ENCODE measurements at places on chromosomes 12 and 14.
A peak's percentile ranks its signal among the peaks of the same experiment; 100 is the strongest.

- peak; percentile 64 for DNase-seq
Observed at GRCh38 chr14:101604228-101604934, 43.1 kb downstream of the DIO3 start.

DNA sequence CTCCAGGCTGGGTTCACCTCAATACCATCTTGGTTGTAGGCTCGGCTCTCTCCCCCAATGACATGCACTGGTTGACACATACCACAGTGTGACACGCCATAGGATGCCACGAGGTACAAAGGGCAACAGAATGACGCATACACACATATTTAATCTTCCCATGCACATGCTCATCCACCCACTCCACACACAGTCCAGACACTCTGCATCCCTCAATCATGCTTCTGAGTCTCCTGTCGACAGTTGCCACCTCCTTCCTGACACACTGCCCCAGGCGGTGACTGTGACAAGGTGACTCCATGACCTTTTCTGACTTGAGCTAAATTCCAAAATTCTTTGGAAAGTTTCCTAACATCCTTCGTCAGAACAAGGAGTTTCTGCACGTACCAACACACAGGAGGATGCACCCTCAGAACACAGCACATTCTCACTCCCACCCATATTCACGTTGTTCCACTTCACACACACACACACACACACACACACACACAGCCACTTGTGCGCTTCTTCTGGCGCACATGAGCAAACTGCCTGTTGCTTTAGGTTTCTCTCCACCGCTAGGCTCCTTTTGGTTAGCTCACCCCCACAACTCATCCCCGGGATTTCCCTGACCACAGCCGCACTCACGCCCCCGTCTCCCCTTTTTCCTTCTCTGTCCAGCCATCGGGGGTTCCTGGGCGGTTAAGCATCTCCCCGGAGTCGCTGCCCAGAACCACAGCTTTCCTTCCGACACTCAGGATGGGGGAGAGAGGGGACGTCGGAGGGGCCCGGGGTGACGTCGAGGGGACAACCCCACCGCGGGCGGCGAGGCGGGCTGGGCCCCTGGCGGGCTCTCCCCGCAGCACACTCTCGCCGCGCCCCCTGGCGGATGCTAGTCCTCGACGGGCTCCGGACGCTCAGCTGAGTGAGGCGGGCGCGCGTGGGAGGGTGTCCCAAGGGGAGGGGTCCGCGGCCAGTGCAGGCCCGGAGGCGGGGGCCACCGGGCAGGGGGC, 536 bp upstream of the WNT1 start:
- peak; percentile 92 for DNase-seq

- DNase-seq, result peak; percentile 55
Observed at GRCh38 chr14:43119672-43120071, 1387.4 kb downstream of the FSCB start.

DNA sequence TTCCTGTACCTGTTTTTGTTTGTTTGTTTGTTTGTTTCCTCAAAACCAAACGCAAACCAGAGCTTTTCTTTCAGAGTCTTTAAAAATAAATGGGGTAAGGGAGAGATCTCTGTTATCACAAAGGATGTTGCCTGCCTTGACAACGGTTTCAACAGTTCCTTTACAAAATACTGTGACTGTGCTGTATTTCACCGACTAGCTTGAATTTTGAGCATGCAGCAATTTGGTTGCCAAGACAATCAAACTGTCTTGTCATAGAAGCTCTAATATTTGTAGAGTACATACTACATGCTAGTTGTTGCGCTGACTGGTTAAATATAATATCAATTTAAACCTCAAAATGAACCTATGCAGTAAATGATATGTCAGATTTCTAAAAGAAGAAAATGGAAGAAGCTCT, 22.4 kb upstream of the TCP11L2 start:
- no peak for DNase-seq

- DNase-seq, result no peak
Observed at GRCh38 chr14:22071006-22071405, 397.4 kb upstream of the OR4E1 start.

DNA sequence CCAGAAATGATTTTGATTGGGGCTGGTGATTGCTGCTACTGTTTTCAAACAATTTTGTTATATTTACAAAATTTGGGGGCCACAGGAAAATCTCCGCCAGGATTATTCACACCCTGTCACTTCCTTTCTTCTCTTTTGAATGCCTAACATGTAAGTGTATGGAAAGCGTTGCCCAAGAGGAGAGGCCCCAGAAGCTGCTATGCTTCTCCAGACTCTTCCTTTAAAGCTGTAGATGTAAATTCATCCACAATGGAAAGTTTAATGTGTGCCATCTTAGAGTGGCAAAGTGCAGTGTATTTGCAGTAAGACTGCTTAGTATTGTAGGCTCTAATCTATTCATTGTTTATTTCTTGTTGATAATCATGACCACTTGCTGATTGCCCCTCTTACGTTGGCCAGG, 136.7 kb upstream of the LRIG3 start:
- DNase-seq, result no peak

DNA sequence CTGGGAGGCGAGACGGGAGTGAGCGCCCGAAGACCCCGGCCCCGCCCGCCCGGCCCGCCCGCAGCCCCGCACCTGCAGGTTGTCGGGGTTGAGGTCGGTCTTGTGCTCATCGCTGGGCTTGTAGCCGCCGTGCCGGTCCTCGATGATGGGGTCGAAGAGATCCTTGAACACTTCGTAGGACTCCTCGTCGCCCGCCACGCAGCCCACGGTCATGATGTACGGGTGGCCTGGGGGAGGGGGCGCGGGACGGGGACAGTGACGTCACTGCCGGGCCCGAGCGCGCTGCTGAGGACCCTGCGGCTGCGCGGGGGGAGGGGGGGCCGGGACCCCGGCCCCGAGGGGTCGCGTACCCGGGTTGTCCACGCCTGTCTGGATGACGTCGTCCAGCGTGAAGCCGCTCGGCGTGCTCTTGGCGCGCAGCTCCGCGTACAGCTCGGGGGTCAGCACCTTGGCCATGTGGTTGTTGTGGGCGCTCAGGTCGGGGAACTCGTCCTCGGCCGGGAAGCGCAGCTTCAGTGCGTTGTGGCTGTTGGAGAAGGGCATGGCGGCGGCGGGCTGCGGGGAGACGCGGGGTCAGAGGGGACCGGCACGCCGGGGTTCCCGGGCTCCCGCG, 573 bp downstream of the CKB start:
- peak; percentile 86 for DNase-seq

GRCh38 chr12:46154221-46154985, 114.4 kb downstream of the SLC38A1 start:
- no peak for DNase-seq

DNA sequence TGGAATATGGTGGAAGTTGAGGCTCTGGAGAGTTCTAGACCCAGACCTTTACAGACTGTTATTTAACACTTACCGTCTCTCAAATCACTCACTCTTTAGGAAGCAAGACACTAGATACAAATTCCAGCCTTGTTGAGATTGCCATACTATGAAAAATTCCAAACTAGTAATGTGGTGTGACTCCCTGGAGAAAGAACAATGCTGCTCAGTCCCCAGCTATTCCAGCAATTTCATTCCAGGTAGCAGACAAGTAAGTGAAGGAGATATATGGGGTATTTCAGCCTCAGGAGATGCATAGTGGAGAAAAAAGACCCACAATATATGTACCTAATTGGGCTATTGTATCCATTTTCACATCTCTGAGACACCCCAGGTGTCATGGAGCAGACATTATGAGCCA, 678.9 kb upstream of the LMO3 start:
- DNase-seq, result no peak

DNA sequence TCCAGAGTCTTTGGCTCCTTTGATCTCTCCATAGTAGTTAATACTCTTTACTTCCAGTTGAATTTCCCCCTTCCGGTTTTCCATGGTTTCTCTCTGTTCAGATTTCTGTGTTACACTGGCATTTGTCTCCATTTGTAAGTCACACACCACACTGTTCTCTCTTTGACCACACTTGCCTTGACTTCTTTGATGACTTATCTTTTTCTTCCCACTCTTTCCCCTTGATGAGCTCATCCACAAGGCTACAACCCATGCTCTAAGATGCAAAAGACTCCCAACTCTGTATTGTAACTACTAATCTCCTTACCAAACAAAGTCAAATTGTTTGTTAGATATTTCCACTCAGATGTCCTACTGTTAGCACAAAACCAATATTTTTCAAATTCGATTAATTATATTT, 242.7 kb upstream of the E2F7 start:
- no peak for DNase-seq

GRCh38 chr12:50947933-50948626, 4.3 kb upstream of the HIGD1C start:
- no peak for DNase-seq

DNA sequence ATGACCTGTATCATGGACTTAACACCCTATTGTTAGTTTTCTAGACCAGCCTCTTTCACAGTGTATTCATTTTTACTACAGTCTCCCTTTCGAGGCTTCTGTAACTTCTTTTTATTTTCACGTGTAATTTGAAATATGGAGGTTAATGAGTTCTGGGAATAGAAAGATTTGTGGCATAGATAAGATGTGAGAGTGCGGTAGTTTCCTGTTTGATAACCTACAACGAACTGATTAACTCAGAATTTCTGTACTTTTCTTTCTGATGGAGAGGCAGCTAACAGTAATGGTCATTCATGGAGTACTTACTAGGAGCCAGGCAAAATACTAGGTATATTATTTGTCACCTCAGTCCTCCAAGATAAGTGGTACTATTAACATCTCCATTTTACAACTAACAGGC, 21.2 kb downstream of the POLR3B start:
- DNase-seq, result no peak

- no peak for DNase-seq
Observed at GRCh38 chr12:82968631-82969367, 282.1 kb downstream of the TMTC2 start.

GRCh38 chr14:33669111-33669510, 281.8 kb downstream of the EGLN3 start:
- no peak for DNase-seq

GRCh38 chr14:26392498-26392897, 205.3 kb downstream of the NOVA1 start:
- no peak for DNase-seq

DNA sequence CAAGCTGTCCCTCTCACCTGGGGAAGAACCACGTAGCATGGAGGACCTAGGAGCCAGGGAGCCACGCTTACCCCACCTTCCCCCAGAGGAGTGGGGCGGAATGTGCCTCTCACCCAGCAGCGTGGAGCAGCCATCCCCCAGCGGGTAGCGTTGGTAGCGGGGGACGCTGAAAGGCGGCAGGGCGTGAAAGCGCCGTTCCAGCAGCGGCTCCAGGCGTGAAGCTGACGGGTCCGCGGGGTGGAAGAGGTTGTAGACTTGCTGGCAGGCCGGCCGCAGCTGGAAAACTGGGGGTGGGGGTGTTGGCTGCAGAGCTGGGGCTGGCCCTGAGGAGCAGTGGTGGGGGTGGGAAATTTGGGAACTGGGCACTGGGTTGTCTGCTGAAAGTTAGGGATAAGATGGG, 11.9 kb downstream of the ARL6IP4 start:
- DNase-seq, result no peak

DNA sequence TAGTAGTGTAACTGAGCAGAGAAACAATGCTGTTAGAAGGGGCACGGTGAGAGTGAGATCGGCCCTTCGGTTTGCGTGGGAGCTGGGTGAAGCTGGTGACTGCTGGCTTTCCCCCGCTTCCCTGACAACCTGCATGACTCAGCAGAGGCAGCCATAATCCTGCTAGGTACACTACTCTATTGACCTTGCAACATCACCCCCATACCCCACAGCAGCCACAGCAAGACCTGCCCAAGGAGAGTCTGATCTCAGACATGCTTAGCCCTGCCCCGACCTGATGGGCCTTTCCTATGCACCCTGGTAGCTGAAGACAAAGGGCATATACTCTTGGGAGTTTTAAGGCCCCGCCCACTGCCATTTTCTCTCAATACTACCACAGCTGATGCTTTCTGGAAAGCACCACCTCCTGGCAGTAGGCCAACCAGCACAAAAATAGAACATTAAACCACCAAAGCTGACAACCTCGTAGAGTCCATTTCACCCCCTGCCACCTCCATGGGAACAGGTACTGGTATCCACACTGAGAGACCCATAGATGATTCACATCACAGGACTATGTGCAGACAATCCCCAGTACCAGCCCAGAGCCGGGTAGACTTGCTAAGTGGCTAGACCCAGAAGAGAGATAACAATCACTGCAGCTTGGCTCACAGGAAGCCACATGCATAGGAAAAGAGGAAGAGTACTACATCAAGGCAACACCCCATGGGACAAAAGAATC, 75.9 kb upstream of the RGS6 start:
- no peak for DNase-seq

GRCh38 chr12:93714382-93714781, 37.2 kb downstream of the CRADD start:
- DNase-seq, result no peak

GRCh38 chr12:132085291-132085635, 58.9 kb downstream of the DDX51 start:
- peak; percentile 68 for DNase-seq

DNA sequence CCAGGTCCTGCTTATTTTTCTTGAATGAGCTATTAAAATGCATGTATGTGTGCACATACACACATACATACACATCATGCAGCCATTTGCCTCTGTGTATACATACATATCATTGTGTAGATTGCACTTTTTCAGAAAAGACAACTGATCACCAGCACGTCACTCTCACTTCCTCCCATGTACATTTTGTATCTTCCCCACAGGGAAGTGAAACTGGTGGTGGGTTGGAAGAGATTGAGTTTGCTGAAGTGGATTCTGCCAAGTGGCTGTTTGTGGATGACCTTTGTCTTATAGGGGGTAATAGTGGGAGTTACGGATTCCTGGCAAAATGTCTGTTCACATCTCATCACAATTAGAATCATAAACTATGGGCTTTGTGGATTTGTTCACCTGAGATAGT, 448.6 kb downstream of the RAD51B start:
- no peak for DNase-seq

DNA sequence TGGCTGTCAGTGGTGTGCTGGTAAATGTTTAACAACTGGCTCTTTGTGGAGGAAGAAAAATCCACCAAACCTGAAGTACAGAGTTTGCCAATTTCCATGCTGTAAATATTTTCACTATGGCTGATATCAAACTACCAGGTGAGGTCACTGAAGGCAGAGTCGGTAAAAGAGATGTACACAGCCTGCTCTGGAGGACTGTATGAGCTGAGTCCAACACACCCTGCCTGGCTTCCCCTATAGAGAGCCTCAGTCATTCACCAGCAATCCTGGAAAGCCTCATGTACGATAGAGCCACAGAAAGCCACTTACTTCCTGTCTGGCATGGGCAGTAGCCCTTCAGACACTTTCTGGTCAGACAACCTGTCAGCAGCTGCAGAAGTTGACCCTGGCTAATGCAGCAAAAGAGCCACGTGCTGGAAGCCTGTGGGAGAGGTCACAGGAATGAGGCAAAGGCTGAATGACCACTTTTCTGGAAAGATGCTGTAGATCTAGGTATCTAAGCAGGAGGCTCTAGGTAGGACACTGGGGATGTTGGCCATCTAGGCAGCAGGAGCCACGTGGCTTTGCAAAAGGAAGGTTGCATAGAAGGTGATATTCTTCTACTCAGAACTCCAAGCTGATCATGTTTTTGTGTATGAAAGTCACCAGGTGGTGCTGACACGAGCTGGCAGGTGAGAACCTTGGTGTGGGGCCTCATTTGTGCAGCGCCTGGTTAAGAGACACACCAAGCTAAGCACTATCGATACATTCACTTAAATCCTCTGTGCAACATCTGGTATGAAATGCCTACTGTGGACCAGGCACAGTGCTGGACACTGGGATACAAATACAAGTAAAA, 553.9 kb downstream of the VRK1 start:
- DNase-seq, result no peak

GRCh38 chr14:26966908-26967307, 369.1 kb upstream of the NOVA1 start:
- no peak for DNase-seq

All from posterior vena cava (tissue), 2 donors.